ENCODE measurements at places on chromosomes 1 and 21.
A peak's percentile ranks its signal among the peaks of the same experiment; 100 is the strongest.

- peak; percentile 84 for DNase-seq
Measured at GRCh38 chr1:185646202-185646683, 87.9 kb upstream of the HMCN1 start.

- peak; percentile 86 for DNase-seq
Measured at GRCh38 chr1:178532392-178532791, 19.5 kb downstream of the TEX35 start.

DNA sequence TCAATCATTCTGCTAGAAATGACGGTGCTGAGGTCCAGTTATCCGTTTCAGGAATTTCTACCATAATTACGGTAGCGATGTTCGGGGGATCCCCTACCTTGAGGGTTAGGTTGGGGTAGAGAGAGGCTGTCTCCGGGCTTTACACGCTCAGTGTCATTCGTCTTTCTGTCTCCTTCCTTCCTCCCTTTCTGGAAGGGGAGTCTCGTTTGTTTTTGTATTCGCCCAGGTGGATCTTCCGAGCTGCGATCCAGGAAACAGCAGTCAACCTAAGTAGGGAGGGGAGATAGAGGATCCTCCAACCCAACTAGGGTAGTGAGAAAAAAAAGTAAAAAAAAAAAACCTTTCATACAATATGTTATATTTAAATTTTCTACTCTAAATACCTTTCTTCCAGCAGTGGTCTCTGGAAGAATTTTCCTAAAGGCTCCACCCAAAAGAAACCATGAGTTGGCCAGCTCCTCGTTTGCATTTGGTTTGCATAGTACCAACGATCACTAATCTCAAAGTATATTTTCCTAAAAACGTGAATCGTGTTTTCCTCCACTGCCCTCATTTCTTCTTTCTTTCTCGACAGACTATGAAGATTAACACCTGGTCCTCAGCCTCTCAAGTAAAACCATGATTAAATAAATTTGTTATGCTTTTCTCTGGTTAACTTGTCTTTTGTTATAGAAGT lies 611 bp upstream of the PIK3C2B start:
- no peak for DNase-seq

DNA sequence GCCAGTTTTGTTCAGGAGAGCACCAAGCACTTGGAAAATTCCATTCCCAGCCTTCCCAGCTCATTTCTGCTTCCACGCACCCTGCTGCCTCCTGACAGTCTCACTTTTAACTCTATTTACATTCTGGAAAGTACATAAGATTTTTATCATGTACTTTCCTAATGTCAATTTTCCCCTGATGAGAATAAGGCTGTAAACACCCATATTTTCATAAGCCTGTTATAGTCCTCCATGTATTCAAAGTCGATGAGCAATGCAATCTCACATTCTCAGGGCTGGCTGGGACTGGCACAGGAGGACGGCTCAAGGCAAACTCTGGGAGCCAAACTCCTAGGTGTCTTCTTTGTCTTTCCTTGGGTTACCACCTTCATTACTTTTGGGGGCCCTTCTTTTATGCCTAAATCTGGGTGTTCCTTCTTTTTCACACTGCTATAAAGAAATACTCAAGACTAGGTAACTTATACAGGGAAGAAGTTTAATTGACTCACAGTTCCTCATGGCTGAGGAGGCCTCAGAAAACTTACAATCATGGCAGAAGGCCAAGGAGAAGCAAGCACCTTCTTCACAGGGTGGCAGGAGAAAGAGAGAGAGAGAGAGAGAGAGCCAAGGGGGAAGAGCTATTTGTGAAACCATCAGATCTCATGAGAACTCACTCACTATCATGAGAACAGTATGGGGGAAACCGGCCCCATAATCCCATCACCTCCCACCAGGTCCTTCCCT lies 94.6 kb downstream of the IGSF21 start:
- no peak for DNase-seq

- DNase-seq, result peak; percentile 72
Measured at GRCh38 chr1:152188673-152189591, 29.9 kb upstream of the RPTN start.

DNA sequence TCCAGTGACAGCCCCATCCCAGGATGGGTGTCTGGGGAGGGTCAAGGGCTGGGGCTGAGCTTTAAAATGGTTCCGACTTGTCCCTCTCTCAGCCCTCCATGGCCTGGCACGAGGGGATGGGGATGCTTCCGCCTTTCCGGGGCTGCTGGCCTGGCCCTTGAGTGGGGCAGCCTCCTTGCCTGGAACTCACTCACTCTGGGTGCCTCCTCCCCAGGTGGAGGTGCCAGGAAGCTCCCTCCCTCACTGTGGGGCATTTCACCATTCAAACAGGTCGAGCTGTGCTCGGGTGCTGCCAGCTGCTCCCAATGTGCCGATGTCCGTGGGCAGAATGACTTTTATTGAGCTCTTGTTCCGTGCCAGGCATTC lies 24.2 kb downstream of the PCSK9 start:
- no peak for DNase-seq

- DNase-seq, result peak; percentile 76
Measured at GRCh38 chr1:8314346-8315280, 3.3 kb upstream of the SLC45A1 start.

GRCh38 chr1:241606544-241606943 lies 33.6 kb downstream of the CHML start:
- no peak for DNase-seq

GRCh38 chr1:158204458-158204827 lies 23.7 kb downstream of the CD1D start:
- no peak for DNase-seq

- no peak for DNase-seq
Measured at GRCh38 chr1:205954819-205955404, 11.7 kb upstream of the SLC26A9 start.

GRCh38 chr1:84855691-84856630 lies 37.0 kb downstream of the LPAR3 start:
- DNase-seq, result no peak

DNA sequence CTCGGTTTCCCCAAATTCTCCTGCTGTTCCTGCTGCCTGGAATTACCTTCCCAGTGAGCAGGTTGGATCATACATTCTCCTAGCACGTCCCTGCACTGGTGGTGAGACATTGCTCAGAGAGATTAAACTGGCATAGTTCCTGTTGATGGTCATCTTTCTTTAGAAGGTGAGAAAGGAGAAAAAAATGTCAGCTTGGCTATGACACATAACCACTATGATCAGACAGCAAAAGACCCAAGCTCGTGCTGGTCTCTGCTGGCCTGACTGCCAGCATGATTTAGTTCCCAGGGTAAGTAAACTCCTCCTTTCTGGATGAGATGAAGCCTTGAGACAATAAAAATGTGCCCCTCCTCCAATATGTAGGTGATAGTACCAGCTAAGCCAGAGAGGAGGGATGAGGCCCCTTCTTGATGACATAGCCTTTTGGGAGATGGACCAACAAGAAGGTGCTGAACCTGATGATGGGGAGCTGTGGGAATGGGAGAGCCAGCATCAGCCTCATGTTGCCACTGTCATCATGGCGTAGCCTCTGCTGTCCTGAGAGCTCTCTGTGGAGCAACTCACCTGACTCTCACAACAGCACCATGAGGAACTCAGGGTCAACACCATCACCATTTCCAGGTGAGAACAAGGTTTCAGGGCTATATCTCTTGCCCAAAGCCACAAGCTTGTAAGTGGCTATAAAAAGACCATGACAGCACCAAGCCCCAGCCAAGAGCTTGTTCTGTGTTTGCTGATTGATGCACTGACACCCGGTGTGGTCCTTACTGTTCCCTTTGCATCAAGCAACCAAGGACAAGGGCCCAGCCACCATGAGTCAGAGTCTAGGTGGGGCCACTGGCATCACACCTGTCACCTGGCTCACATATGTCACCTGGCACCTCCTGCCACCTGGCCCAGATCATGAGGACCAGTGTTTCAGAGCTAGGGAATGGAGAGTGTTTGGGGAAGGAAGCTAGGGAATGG lies 200.0 kb downstream of the MATN1 start:
- no peak for DNase-seq

DNA sequence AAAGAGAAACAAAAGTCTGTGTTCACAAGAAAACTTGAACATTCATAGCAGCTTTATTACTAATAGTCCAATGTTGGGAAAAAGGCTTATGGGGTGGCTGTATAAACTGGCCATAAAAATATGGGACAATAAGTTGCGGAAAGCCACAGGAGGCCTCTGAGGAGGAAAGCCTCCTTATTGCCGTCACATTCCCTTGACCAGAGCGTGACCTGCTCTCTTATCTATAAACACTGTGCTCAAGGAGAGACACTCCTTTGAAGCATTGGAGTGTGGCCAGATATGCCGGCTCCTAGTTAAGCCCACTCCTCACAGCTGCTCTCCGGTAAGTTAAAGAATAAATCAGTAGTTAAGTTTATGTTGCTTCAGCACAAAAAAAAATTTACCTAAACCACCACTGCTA lies 19.7 kb downstream of the OR6Y1 start:
- no peak for DNase-seq

DNA sequence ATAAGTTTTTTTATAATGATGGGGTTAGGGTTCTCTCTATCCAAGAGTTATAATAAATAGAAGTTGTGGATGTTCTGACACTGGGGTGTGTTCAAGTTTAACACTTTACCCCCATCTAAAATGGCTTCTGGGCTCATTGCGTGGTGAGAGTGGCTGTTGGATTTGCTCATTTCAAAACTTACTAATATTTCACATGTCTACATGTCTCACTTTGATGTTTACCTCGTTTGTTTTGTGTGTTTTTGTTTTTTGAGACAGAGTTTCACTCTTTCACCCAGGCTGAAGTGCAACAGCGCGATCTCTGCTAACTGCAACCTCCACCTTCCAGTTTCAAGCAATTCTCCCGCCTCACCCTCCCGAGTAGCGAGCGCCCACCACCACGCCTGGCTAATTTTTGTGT lies 3.7 kb downstream of the RRP1B start:
- no peak for DNase-seq

DNA sequence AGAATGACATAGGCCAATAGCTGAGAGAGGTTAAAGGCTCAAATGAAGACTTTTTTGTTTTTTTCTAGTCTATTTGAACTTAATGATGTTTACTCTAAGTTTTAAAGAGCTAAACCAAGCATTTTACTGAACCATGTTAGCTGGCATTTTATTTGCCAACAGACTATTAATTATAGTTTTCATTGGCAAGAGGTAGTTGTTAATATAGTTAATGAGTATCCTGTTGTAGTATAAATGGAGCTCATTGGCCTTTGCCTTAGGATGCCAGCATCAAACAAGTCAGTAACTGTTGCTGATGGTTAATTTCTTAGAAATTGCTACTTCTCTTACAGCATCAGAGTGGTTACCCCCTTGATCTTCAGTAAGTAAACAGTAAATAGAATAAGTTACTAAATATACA lies 339.0 kb upstream of the B3GALT2 start:
- no peak for DNase-seq

DNA sequence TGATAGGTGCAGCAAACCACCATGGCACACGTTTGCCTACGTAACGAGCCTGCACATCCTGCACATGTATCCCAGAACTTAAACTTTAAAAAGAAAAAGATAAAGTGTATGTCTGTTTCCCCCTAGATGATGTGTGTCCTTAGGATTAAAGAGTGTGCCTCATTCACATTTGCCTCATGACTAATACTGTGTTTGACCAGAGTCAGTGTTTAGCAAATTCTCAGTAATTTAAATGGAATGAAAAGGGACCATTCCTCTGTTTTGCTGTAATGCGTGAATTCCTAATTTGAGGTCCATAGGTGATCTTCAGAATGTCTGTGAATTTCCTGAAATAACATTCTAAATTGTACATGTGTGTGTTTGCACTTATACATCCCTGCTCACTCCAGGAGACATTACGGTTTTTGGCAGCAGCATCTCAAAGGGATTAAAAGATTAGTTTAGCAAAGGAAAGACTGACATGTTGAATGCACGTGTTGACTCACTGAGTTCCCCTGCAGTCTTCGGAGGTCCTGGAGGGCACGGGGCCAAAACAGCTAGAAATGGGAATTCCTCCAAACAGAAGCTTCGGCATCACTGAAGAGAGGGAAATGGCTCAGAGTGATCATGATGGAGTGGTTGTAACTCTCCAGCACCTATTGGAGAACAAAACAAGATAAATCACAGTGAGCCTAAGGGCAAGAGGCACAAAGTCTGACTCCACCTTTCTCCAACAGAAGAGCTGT lies 19.1 kb upstream of the SLC35F3 start:
- no peak for DNase-seq

DNA sequence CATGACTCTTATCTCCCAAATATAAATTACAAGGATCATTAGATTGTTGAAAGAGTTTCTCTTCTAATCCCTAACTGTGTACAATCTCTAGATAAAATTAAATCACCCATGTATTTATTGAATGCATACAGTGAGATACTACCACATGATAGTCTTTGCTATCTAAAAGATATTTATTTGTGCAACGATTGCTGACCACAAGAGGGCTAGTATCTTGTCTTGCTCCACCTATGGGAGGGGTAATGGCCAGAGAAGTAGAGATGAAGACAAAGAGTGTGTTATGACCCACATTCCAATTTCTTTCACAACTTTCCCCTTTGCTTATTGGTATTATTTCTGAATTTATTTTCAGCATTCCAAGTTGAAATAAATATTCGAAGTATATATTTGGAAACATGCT lies 13.7 kb downstream of the PYHIN1 start:
- no peak for DNase-seq

DNA sequence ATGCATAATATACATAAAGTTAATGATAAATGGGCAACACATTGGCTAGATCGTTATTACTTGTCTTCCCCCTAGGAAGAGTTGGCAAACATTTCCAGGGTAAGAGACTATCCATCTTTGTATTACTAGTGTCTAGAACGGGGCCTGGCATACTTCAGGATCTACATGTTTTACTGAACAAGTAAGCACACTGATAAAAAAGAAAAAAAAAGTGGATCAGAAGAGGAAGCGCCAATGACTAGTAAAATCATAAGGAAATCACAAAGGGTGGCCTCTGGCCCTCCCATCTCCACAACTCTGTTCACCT lies 482 bp downstream of the TM2D1 start:
- DNase-seq, result no peak

DNA sequence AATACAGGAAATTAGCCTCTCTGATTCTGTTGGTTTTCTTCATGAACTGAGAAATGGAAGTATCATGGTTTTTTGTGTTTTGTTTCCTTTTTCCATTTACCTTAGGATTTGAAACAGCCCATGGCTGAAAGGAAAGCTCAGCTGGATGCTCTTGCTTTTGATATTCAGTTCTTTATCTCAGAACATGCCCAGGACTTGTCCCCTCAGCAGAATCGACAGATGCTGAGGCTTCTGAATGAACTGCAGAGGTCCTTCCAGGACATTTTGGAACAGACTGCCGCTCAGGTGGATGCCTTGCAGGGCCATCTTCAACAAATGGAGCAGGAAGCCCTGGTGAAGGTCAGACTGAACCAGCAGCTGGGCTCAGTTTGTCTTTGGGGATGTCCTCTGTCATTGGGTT lies 142.4 kb downstream of the MACF1 start:
- no peak for DNase-seq

- no peak for DNase-seq
Measured at GRCh38 chr1:40059960-40060750, 19.6 kb downstream of the CAP1 start.

DNA sequence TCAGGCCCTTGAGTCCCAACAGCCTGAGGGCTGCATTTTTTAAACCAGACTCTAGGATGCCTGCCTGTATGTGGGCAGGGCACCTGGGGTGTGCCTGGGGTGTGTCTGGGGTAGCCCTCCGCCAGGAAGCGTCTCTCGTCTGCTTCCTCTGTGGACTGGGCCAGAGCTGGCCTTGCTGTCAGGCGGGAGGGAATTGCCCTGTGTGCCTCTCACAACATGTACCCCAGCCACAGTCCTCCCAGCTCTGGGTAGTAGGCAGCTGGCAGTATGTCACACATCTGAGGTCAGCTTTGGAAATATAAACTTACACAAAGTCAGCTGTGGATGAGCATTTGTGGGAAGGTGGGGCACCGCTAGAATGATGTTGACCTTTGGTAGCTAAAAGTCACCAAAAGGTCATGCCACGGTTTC lies 13.0 kb downstream of the TRAF5 start:
- no peak for DNase-seq
